ENCODE measurements at places on chromosomes 6 and 20. TPM values are rescaled to one million over a fixed set of nuclear protein-coding genes. Genes with fewer than 3 reads are reported as not detected.

DNA sequence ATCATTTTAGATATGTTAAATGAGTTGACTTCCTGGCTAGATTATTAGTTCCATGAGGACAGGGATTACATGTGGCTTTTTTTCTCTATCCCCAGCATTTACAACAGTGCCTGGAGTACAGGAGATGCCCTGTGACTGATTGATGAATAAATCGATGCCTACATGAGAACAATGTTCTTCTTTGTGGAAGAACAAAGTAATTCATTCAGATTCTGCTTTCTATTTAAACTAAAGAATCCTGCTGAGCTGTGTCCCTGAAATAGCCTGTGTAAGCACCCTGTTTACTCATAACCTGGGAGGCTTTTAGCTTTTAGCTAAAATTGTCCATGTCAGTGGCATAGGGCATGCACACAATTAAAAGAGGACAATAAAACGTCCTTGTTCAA is 125.1 kb upstream of the BTBD3 start:
- peak; percentile 36 for DNase-seq

- DNase-seq, result peak; percentile 41
These were observed 25.3 kb upstream of the TIAM2 start for GRCh38 chr6:154969796-154970195.

GRCh38 chr6:119493980-119494379 is 144.4 kb upstream of the MAN1A1 start:
- peak; percentile 5 for DNase-seq

- no peak for DNase-seq
These were observed 79.3 kb upstream of the ARMC2 start for GRCh38 chr6:108768792-108769524.

- DNase-seq, result no peak
These were observed 71.5 kb upstream of the HDAC2 start for GRCh38 chr6:114042267-114043016.

CYP21A2 gene
- 0.35 TPM for total RNA-seq

- DNase-seq, result no peak
These were observed 180.4 kb downstream of the ADGRG6 start for GRCh38 chr6:142482249-142482648.

DDR1 gene
- 315 TPM for total RNA-seq

FAM110A gene
- 17.5 TPM for total RNA-seq

DNA sequence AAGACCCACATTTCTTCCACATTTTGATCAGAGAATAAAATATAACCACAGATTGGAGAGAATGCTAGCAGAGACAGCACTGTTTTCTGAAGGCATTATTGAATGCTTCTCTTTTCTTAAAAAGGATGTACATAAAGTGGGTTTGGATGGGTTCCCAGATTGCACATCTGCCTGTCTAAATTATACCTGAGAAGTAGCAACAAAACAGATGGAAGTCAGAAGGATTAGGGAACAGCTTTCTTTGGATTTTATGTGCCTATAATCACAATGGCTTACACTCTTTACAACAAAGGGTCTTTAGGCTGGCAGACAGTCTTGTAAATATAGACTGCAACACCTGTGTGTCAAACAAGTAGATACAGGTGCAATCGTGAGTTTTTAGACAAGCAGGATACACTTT is 622.2 kb upstream of the MANEA start:
- DNase-seq, result no peak

DNA sequence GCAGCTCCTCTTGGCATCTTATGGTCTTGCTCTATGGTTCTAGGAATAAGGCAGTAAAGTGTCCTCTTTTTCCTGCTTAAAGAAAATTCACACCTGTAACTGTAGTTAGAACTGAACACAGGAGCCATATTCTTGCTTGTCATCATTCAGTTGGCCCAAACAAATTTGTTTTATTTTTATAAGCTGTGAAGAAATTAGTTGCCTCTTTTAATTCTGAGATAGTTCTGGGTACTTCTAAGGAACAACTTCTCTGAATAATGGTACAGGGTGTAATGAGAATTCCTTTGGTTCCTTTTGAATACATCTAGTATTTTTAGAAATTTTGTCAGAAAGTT is 1.4 kb downstream of the MAP3K4 start:
- DNase-seq, result no peak

GRCh38 chr6:116666869-116667268 is 1.7 kb downstream of the ZUP1 start:
- no peak for DNase-seq

GRCh38 chr6:10278746-10279145 is 136.1 kb downstream of the TFAP2A start:
- DNase-seq, result no peak

DLK2 gene
- total RNA-seq, result 45.2 TPM

- DNase-seq, result no peak
These were observed 91.6 kb upstream of the FAM184A start for GRCh38 chr6:119170103-119170446.

GRCh38 chr6:140812636-140813035 is 1320.1 kb upstream of the GJE1 start:
- no peak for DNase-seq

GRCh38 chr20:17665756-17666155 is 16.3 kb downstream of the RRBP1 start:
- no peak for DNase-seq

Measured in mammary epithelial cell (primary cell).